ENCODE measurements at places on chromosomes 4 and X.

- DNase-seq = no peak
Observed at GRCh38 chr4:74423104-74423503, 21.8 kb upstream of the AREG start.

DNA sequence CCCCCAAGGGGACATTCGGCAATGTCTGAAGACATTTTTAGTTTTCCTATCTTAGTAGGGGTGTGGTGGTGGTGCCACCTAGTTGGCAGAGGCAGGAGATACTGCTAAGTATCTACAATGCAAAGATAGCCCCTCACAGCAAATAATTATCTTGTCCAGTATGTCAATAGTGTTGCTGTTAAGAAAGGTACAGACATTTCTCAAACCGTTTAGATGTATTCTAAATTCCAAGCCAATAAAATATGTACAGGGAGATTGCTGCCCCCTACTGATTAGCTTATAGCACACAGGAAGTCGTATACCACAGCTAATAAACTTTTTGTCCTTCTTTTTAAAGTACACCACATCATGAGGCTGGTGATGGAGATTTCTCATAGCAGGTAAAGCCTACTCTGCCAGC lies 260.5 kb downstream of the TMA16 start:
- peak; percentile 8 for DNase-seq

DNA sequence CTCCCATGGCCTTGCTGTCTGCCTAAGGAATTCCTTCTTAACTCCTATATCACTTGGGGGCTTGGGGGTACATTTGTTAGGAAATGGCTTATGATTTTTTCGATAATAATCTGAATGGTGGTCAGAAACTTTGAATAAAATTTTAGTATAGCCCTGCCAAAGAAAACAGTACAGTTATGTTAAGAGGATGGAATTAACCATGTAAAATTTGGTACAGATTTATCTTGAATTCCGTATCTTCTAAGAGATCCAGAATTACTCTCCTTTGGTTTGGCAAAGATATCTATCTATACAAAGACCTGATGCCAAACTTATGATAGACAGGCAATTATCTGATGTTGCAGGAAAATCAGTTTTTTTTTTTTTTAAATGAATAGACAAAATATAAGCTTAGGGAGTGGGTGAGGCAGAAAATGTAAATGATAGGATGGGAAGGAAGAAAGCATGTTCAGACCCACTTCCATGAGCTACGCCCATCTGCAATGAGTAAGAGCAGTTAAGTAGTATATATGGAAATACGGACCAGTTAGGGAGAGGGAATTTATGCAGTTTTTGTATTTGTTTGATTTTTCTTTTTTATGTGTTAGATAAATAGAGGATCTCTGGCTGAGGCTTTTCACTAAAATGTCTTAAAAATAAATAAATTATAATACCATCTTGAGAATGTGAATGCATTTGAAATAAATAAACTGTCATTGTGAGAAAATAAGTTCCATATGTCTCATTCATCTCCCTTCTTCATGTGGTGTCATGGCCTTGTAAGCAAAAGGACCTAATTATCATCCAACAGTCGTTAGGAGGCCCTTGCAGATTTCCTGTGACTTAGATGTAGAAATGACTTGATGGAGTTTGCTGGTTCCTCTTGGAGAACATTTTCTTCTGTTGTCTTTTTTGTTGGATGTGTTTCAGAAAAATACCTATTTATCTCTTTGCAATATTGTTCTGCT lies 389.6 kb downstream of the ARHGAP24 start:
- DNase-seq = no peak

- DNase-seq = peak; percentile 88
Observed at GRCh38 chr4:38804654-38805295, at the start of gene TLR1. Gene TLR1 (minus strand): TSS chr4:38804791. CDS start chr4:38798831, 5,960 bp downstream.

- DNase-seq = no peak
Observed at GRCh38 chr4:155975511-155975910, 21.8 kb upstream of the CTSO start.

GRCh38 chr4:987624-988513 lies 1.0 kb downstream of the IDUA start:
- no peak for DNase-seq

DNA sequence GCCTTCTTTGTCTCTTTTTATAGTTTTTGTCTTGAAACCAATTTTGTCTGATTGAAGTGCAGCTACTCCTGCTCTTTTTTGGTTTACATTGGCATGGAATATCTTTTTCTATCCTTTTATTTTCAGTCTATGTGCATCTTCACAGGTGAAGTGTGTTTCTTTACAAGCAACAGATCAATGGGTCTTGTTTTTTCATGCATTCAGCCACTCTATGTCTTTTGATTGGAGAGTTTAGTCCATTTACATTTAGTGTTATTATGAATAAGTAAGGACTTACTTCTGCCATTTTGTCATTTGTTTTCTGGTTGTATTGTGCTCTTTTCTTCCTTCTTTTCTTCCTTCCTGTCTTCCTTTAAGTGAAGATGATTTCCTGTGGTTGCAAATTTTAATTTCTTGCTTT lies 224.4 kb downstream of the SLC39A8 start:
- DNase-seq = no peak

GRCh38 chr4:55928846-55929245 lies 19.9 kb upstream of the CEP135 start:
- no peak for DNase-seq

DNA sequence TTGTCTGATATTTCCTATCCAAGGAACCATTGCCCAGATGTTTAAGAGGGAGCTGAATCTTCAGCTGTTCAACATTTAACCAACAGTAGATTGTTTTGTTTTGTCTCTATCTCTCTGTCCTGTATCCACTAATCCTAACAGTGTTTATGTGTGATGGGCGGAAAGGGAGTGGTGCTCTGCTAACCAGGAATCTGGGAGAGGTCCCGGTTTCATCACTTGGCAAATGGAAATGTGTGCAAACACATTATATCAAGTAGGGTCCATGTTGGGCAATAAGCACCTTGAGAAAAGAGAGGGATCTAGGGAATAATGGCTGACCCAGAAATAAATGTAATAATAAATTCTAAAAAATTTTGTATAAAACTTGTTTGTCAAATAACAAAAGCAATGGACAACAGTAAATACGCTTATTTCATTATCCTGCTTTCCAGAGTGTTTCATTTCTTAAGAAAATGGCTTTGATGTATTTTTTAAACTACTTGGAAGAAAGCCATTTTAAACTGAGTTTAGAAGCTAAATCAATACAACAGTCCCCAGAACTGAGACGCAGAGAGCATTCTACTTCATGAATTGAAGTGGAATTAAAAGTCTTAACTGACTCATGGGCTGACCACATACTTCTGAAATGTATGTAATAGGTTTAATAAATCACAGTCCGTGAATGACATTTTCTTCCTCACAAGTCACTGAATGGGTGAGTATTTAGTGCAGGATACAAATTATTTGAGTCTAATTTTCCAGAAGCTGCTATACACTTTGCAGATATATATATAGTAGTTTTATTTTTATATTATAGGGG lies 55.8 kb downstream of the EMCN start:
- DNase-seq = no peak

DNA sequence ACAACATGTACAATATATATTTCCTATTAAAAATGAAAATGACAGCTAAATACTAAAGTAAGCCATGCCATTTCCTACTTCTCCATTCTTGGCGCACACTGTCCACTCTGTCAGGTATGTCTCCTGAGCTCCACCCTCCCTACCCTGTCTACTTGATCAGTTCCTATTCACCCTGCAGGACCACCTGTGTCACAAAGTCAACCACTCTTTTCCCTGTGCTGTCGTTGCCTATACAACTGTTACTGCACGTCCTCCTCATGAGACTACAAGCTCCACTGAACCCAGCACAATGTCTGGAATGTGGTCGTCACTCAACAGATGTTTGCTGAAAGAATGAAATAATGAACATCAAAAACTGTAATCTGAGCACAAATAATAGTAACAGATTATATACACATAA lies 54.9 kb downstream of the SLC9A7 start:
- no peak for DNase-seq

DNA sequence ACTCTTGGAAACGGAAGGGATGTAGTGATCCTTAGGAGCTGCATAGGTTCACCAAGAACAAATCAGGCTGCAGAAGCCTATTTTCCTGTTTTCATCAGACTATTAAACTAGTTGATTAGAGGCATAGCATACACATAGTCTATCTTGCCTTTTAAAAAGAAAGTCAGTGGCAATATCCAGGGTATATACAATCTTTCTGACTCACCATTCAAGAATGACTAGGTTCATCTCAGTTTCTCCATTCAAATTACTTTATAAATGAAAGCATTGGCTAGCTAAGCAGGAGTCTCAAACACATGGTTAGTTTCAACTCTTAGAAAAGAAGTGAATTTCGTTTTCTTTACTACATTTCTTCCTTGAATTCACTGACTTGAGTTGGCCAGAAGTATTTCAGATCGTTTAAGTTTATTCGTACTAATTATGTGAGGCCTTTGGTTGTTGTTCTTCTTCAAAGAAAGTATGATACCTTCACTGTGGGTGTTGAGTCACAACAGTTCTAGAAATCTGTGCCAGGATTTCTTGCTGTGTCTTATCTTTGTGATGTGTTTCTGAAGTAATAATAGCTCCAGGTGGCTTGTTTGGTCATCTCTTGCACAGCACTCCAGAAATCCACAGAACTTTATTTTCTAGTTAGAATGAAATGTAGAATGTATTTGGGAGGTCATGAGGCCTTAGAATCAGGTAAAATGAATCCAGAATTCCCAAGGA lies 88.2 kb downstream of the AWAT2 start:
- DNase-seq = no peak

DNA sequence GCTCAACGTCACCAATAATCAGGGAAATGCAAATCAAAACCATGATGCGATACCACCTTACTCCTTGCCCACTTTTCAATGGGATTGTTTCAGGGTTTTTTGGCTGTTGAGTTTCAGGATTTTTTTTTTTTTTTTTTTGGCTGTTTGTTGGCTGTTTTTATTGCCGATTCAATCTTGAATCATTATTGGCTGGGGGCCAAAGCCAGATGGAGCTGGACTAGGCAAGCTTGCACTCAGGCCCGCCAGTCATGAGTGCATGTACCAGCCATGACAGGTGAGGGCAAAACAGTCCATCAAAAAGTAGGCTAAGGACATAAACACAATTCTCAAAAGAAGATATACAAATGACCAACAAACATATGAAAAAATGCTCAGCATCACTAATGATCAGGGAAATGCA lies 13.3 kb downstream of the YIPF7 start:
- no peak for DNase-seq

GRCh38 chr4:116386856-116387255 lies 698.5 kb downstream of the TRAM1L1 start:
- DNase-seq = no peak

DNA sequence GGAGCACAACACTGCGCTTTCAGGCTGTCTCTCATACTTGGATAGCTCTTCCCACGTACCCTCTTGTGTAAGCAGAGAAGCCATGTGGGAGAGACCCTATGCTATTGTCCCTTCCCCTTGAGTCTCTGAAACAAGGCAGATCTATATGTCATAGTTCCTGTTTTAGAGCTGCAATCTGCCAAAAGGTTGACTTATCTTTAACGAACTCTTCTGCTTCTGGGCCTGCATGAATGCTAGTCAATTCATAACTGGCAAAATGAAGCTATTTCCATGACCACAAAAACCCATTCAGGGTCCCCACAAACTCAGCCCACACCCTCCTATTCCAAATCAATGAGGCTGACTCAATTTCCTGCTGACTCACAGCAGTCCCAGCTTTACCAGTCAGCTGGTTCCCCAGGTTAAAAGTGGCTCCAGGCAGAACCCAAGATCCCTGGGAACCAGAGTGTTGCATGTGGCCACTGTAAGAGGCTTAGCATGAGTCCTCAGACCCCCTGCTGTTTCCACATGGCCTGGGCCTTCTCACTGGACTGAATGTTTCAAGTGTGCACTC lies 25.3 kb upstream of the SOD3 start:
- DNase-seq = no peak

- no peak for DNase-seq
Observed at GRCh38 chrX:134679644-134680043, 21.4 kb upstream of the PLAC1 start.

DNA sequence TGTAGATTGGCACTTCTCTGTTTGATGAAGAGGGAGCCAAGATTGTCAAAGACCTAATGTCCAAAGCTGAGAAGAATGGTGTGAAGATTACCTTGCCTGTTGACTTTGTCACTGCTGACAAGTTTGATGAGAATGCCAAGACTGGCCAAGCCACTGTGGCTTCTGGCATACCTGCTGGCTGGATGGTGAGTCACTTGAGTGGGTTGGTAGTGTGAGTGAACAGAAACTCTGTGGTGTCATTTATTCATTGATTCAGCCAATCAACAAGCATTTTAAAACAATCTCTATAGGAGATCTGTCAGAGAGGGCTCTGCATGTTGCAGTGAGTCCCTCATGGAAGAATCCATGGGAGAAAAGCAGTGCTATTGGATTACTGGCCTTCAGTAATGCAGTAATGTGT lies 16.3 kb downstream of the TAF9B start:
- no peak for DNase-seq

GRCh38 chr4:153205757-153206156 lies 1.5 kb downstream of the TRIM2 start:
- DNase-seq = no peak

GRCh38 chr4:8731364-8731763 lies 138.8 kb downstream of the CPZ start:
- DNase-seq = no peak

- DNase-seq = no peak
Observed at GRCh38 chr4:48051078-48051477, 34.5 kb downstream of the NIPAL1 start.

DNA sequence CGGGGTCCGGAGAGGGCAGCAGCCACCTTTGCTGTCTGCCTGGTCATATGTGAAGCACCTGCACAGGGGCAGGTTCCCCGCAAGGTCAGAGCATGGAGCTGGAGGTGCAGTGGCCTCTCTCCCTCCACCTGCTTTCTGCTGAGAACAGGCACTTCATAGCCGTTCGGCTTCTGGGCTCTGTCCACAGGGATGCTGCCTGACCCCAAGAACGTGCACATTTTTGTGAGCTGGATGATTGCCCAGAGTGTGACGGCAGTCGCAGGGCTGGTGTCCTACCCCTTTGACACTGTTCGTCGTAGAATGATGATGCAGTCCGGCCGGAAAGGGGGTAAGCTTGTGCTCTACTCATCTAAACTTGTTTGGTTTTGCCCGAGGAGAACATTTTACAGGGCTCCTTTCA lies 2.5 kb downstream of the SLC25A4 start:
- no peak for DNase-seq

DNA sequence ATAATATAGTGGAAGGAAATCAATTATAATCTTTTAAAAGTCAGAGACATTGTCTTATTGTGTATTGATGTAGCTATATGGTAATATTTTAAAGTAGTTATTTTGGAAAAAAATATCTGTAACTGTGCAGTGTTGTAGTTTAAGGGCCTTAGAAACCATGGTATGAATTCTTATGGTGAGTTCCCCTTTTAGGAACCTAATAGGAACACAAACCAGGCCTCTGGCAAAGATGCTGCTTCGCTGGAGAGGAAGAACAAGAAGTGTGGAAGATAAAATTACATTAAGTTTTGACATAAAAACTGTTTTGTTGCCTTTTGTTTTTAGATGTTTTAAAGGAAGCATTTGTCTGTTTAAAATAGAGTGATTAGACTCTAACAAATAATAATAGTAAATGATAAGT lies 10.9 kb upstream of the TMPRSS11D start:
- peak; percentile 14 for DNase-seq

- DNase-seq = no peak
Observed at GRCh38 chr4:48195853-48196252, 61.8 kb upstream of the TXK start.

- DNase-seq = peak; percentile 61
Observed at GRCh38 chrX:110086916-110087484, 84.1 kb downstream of the TMEM164 start.

- no peak for DNase-seq
Observed at GRCh38 chrX:103431316-103431715, 55.0 kb downstream of the BEX3 start.

All from CD14-positive monocyte (primary cell).